ENCODE measurements at places on chromosomes 4 and X.
A peak's percentile ranks its signal among the peaks of the same experiment; 100 is the strongest.

GRCh38 chr4:22850055-22850454 is 157.3 kb downstream of the GBA3 start:
- DNase-seq, result no peak

GRCh38 chr4:85062466-85062865 is 96.0 kb upstream of the WDFY3 start:
- no peak for DNase-seq

- no peak for DNase-seq
These were observed 16.9 kb upstream of the TSR2 start for GRCh38 chrX:54423161-54423888.

GRCh38 chr4:153409412-153409811 is 56.7 kb upstream of the TMEM131L start:
- DNase-seq, result no peak

DNA sequence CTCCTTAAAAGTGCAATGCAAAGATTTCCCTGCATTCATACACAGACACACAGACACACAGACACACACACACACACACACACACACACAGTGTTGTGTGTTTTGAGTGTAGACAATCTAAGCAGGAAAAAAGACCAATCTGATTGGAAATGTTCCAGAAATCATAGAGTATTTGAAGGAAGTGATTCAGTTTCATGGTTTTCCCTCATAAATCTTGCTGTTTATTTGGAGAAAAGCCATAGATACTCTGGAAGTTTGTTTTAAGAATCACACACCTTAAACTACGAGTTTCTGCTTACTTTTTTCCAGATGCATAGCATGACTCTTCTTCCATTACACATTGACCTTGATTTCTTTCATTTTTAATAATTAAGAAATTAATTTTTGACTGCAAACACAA is 298.5 kb upstream of the BMP3 start:
- DNase-seq, result peak; percentile 23

GRCh38 chr4:29536745-29537144 is 1183.4 kb upstream of the PCDH7 start:
- no peak for DNase-seq

- DNase-seq, result no peak
These were observed 409 bp upstream of the MPP1 start for GRCh38 chrX:154805696-154806091.

GRCh38 chrX:17758382-17758781 is 21.1 kb downstream of the SCML1 start:
- no peak for DNase-seq

- DNase-seq, result no peak
These were observed 52.7 kb downstream of the ACOX3 start for GRCh38 chr4:8387615-8388527.

DNA sequence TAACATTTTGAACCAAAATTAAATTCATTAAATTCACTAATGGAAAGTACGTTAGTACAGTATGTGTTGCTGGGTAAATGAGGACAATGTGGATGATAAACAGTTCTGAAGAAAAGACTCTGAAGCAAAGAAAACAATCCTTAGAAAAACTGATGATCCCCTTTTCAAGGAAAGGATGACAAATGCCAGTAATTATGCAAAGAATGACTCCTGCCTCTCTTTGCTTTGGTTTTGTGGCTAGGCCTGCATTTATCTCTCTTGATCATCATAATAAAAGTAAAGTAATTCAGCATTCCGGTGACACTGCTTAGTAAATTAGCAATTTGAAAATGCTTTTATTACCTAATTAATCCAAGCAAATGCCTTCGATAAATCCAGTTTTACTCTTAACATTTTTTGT is 652.2 kb upstream of the DIPK2B start:
- DNase-seq, result no peak

DNA sequence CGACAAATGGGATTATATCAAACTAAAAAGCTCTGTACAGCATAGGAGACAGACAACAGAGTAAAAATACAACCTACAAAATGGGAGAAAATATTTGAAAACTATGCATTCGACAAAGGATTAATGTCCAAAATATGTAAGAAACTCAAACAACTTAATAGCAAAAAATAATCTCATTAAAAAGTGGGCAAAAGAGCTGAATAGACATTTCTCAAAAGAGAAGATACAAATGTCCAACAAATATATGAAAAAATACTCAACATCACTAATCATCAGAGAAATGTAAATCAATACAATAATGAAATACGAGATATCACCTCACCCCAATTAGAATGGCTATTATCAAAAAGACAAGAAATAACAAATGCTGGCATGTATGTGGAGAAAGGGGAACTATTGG is 272.9 kb downstream of the KLHL13 start:
- DNase-seq, result no peak

GRCh38 chr4:8150152-8151090 is 8.2 kb downstream of the ABLIM2 start:
- no peak for DNase-seq

DNA sequence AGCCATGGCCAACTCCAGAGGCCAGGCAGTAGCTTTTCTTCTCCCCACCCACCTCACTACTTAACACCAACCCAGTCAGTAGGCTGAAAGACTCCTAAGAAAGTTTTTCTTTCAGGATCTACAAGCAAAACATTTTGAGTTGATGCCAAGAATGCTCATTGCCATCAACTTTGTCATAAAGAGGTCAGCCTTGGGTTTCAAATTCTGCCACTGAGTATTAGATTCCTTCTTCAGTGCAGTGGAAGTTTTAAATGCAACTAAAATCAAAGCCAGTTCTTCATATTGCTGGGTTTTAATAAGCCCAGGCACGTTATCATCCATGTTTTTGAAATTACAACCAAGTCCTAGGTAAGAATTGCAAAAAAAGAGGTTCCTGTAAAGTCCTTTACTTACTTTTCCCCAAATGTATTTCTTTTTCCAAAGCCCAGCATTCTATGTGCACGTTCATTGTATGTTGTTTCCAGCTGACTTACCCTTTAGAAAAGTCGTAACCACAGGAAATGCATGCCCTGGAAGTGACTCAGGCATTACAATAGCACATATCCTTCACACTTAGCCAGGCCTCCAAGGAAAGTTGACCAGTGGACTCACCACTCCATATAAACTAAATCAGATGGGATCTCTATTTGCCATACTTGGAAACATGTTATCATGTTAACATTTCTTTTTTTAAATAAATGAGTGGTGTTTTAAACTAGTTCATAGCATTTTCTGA is 229.9 kb downstream of the SOX3 start:
- DNase-seq, result no peak

DNA sequence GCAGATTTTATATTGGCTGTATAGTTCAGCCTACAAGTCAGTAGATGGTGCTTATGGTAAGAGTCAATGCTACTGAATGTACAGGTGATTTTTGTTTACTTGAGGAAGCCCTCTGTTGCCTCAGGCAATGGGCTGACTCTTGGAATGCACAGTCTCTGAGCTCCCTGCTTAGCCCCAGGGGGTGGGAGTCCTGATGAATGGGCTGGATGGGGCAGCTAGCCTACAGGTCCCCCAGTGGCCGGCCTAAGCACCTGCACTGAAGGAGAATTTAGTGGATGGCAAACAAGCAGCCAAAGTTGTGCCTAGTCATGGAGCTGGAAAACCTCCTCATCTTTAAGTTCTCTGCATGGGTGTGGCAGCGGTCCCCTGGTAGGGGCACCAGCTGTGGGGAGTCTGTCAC is 101.8 kb upstream of the CXorf51B start:
- DNase-seq, result no peak

GRCh38 chr4:71709961-71710360 is 73.9 kb downstream of the GC start:
- DNase-seq, result no peak

DNA sequence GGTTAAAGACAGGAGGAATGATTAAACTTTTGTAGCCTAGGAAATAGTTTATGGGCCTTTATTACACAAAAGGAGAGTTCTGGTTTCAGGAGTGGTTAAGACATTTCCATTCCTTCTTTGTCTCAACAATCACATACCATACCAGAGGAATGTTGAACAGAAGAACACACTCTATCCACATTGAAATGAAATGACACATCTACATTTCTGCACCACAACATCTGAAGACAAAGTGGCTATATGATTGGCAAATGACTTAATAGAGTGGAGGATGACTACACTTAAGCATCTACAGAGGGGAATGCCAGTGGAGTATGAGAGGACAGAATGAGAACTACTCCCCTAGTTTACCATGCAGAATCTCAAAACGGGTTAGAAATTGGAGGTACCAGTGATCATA is 8.0 kb downstream of the CYP2U1 start:
- no peak for DNase-seq

DNA sequence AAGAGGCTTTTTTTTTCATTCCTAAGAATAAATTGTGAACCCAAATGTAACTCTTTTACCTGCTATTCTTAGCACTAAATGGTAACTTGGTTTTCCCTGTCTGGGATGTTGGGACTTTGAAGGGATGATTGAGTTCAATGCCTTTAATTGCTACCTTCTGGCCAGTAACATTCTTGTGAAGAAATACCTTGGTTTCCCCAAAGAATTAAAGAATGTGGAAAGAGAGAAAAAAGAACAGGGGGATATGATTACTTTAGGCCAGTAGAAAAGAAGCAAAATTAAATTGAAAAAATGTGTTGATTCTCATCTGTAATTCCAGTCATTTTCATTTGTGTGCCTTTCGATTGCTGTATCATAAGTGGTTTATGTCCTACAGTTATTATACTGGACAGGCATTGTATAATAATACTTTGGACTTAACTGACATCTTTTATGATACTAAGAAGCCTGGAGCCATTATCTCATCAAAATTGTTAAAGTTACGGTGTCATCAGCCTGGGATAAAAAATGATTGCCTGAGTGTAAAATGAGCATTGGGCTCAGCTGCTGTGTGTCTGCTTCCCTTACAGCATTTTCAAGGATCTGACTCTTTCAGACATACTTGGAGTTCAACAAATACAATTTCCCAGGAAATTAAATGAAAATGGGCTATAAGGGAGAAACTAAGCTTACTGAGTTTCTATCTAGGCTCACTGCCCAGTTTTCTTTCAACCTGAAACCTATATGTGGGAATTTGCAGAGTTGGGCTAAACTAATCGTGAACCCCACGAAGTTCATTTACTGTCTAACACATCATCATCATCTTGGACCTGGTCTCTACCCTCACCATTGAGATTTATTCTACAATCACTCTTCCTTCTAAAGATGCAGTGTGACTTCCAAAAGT is 146.3 kb downstream of the SHROOM3 start:
- DNase-seq, result no peak

DNA sequence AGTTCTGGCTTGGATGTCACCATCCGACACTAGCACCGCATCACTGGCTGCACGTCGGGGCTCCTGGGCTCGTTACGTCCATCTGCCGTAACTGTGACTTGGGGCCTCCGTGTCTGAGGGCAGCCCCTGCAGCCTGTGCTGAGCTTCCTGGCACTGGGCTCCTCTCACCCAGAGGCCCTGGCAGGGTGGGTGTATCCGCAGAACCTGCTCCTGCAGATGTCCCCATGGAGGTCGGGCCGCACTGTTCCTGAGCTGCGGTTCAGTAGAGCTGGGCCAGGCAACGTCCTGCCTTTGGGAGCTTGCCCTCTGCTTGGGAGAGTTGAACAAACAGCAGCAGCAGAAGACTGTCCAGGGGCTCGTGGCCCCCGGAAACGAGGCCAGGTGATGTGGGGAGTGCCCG is 71.4 kb downstream of the RGS12 start:
- no peak for DNase-seq

- DNase-seq, result no peak
These were observed 2.1 kb downstream of the NSG1 start for GRCh38 chr4:4388836-4389575.

GRCh38 chrX:150966235-150966634 is 16.9 kb upstream of the HMGB3 start:
- no peak for DNase-seq

GRCh38 chr4:123708902-123709301 is 312.3 kb downstream of the SPRY1 start:
- DNase-seq, result no peak

DNA sequence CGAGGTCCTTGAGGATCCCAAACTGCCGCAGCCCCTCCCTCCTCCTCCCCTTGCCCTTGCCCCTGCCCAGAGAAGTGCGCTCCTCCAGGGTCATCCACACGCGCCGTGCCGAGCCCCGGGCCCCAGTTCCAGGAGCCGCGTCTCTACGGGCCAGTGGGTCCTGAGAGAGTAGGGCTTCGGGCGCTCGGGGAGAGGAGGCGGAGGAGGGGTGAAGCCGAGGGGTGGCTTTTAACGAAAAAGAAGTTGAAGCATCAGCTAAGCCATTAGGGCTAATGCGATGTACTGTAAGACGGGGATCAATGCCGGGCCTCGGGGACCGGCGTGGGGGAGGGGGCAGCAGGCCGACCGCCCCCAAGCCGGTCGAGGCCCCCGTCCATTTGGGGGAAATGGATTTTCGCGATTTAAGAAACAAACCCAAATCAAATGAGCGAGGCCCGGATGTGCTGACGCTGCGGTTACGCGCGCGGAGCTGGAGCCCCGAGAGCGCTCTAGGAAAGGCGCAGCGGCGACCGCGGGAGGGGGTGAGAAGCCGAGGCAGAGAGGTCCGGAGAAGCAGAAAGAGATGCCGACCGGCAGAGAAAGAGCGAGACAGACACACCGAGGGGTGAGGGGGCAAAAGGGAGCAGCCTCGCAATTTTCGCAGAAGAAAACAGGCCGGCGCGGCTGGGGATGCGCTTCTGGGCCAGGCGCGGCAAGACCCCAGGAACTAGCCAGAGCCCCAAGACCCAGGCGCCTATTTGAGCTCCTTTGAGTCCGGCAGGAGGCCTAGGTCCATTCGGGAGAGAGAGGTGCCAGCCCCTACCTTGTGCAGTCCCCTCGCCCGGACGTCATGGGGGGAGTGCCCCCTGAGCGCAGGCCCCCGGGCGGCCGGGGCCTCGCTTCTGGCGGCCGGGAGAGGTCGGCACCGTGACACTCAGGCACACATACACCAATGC is 13.6 kb downstream of the HMX1 start:
- DNase-seq, result no peak

- no peak for DNase-seq
These were observed 640.0 kb upstream of the BOD1L1 start for GRCh38 chr4:14267373-14268060.

DNA sequence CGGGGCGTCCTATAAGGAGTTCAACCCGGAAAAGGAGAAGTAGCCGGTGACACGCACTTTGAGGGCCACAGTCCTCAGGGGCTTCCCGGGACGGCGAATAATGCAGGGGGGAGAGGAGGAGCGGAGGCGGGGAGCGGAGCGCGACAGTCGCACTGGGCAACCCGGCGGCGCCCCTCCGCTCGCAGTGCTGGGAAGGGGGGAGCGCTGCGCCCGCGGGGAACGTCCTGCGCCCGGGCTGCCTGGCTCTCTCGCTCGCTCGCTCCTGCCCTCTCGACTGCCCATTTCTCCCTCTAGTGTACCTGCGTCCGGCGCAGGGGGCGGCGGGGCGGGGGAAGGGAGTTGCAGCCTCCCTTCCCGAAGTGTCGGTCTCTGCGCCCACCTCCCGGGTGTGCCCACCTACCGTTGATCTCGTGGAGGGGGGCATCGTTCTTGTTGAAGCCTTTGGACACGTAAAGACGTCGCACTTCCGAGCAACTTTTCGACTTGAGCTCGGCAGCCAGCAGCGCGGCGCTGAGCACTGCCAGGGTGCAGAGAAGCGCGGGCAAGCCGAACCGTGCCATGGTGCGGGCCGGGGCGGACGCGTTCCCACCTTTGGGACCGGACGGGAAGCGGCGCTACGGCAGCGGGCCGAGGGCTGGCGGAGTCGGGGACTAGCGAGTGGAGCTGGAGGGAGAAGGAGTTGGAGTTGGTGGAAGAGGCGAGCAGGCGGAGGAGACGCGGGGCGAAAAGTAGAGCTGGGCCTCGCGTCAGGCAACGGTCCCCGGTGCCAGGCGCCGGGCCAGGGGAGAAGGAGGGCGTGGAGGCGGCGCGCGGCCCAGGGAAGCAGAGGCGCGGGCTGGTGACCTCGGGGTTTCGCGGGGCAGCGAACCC is 648 bp downstream of the GPC4 start:
- DNase-seq, result peak; percentile 2

Data from T47D (cell line).